ENCODE measurements at places on chromosomes 11 and 22. TPM values are rescaled to one million over a fixed set of nuclear protein-coding genes. Genes with fewer than 3 reads are reported as not detected.

- DNase-seq: no peak
These were observed 7.8 kb upstream of the PAX6 start for GRCh38 chr11:31818874-31819331.

GRCh38 chr11:89381094-89381493 is 110.1 kb downstream of the NOX4 start:
- DNase-seq: no peak

GRCh38 chr11:38460896-38461295 is 1862.9 kb upstream of the RAG2 start:
- no peak for DNase-seq

DNA sequence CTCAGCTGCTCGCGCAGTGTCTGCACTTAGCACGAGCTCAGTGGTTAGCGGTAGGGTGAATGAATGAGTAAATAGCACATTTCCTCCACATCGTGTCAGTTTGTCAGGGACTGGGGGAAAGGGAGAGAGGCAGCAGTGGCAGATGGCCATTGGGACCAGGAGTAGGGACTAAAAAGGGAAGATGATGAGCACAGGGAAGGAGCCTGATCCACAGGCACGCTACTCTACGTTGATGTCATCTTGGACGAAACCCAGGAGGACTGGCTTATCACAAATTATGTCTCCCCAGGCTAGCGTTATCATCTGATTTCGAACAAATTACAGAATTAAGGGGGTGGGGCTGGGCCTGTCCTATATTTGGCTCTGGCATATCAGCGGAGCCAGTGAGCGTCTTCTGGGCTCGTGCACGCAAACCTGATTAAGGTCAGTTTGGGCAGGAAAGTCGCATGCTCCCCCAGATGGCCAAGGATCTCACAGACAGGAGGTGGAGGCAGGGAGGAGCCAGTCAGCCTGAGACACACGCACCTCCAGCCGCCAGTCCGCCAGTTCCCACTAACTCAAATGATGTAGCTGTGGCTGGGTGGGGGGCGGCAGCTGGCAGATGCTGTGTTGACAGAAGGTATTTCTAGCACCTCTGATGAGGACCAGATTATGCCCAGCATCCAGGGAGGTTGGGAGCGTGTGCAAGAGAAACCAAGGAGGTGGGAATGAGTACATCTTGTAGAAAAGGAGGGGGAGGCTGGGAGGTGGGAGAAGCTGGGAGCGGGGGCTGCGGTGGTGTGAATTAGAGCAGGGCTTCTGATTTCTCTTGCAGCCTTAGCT is 97.4 kb upstream of the PRDM11 start:
- DNase-seq: no peak

DNA sequence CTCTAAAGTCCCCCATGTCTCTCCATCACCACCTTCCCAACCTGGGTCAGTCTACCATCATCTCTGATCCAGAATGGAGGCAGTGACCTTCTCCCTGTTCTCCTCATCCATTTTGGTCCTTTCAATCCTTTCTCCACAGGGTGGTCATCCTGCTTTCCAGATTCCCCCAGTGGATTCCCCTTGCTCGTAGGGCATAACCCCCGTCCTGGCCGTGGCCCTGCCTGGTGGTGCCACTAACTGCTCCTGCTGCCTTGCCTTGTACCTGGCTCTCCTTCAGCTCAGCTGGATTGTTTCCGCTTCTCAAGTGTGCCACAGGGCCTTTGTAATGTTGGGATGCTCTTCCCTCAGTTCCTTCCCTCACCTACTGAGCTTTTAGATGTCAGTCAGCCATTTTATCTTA is 81.6 kb downstream of the MYO7A start:
- DNase-seq: no peak

GRCh38 chr11:120288021-120288420 is 37.1 kb upstream of the TLCD5 start:
- DNase-seq: no peak

DNA sequence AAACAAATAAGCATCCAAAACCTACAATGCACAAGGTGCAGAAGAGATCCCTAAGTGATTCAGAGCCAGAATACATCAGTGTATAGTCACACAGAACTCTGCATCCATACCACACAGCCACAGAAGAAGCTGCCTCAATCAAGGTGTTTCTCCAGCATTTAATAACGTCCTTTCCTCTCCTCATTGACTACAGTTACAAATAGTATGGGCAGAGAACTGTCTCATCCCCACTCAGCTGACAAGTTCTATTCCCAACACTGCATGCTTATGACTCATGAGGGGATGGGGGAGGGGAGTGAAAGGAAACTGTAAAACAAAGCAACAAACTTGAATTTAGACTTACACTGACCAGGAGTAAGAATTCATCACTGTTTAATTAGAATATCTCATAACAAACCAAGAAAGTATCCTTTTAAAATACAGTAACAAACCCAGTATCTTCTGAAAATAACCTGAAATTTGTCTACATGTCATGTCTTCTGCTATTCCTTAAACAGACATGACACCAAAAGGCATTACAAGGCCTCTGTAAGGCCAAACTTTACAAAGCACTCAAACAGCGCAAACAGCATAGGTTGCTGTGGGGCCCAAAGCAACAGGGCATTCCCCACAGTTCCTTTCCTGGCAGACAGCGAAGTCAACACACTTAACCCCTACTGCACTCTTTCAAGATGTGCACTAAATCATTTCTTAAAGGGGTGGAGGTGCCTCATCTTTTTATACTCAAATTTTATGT is 29.3 kb downstream of the CELF1 start:
- no peak for DNase-seq

GRCh38 chr11:88064097-88064705 is 111.0 kb downstream of the RAB38 start:
- DNase-seq: no peak

DNA sequence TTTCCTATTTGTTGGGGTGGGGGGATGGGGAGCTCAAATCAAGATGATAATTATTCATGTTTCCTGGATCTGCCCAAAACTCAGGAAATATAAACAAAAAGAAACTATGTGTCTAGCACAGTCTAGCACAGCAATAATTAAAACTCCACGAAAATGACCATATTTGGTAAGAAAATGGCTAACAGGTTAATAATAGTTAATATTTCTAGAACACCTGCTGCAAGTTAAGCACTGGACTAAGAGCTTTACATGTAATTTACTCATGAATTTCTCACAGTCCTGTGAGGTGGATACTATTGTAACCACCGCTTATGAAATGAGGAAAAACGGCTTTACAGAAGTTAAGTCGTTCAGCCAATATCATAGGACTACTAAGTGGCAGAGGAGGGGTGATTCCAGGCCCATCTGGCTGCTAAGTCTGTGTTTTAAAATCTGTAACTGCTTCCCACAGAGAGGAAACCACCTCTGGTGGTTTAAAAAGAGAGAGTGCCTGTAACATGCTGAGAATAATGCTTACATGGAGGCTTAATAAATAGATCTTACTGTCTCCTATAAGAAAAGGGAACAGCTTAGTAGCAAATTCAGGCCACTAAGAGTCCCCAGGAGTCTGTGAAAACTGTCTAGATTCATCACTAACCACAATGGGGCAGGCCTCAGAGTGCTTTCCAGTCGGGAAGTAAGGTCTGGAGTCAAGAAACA is 11.0 kb upstream of the AMOTL1 start:
- no peak for DNase-seq

DNA sequence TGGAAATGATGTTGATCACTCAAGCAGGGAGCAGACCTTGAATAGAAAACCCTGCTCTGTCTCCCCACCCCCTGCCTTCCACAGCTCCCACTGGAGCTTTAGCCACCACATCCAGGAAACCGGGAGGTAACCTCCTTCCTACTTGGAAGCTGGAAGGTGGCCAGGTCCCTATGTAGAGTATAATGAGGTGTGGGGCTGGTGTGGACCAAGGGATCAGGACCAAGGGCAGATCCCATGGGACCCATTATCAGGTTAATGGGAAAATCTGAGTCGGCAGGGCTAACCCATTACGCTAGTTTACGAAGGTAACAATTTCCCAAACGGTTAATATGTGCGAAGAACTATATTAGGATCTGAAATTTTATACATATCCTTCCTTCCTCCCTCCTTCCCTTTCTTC is 321.9 kb downstream of the MIAT start:
- DNase-seq: no peak

DNA sequence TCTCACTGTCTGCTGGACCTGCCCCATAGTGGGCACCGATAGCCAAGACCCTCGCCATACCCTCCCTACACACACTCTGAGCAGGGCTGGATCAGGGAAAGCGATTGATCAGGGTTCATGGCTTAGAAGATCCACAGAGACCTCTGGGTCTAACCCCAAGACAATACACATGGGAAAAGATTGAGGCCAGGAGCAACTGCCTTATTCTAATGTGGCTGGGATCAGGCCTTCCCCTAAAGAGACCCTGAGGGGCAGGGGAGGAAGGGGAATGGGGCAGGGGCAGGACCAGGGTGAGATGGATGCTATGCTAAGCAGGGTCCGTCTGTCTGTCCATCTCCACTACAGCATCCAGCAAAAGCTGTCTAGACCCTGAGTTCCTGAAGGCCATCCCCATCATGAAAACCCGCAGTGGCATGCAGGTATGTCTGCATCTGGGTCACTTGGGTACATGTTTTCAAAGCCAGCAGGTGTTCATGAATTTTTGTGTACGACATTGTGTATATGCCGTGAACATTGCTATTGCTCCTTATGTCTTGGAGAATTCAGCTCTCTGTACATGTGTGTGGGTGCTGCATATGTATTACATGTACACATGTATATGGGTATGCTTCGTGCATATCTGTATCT is 15.3 kb upstream of the RELT start:
- no peak for DNase-seq

DNA sequence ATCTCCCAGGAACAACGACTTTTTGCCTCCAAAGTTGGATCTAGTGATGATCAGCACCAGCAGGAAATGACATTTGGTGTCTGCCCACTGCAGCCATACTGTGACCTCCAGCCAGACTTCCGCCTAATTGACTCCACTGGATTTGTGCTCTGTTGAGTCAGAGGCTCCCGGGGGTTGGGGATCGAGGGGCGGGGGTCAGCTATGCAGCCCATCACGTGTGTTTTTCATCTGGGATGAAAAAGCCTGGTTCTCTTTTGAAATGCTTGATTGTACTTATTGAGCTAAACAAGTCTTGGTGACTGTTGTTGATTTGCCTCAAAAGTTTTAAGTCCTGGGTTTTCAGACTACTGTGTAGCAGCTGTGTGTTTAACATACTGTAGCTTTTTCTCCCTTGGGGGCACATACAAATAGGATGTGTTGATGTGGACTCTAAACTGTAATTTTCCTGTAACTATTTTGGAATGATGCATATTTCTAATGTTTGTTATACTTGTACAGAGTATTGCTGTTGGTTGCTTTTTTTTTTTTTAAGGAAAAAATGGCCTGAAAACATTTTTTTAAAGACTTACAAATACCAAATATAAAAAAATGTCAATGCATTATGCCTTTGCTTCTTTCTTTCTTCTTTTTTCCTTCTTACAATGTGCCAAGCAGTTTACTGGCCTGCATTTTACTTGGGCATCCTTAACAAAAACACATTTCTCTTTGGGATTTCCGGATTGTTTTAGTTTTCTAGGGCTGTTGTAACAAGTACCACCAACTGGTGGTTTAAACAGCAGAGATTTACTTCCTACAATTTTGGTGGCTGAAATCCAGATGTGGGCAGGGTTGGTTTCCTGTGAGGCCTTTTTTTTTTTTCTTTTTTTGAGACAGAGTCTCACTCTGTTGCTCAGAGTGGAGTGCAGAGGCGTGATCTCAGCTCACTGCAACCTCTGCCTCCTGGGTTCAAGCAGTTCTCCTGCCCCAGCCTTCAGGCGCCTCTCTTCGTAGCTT is 46.1 kb upstream of the OR4B1 start:
- DNase-seq: no peak

GRCh38 chr22:20584872-20585638 is 77.6 kb downstream of the MED15 start:
- DNase-seq: no peak

DNA sequence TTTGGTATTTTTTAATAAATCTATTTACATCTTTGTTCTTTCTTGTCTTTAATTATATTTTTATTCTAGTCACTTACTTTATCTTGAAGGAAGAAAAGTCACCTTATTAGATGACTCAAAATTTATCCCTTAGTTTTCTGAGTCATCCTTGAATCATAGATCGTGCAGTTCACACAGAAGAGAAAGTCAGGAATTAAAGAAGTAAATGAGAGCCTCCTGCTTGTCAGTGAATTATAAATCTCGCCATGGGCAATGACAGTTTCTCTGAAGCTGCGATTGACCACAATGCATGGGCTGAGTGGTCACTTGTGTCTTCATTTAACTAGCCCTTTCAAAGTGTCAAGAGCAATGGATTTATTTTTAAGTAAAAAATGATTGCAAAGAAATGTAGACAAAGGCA is 91.2 kb downstream of the LUZP2 start:
- no peak for DNase-seq

DNA sequence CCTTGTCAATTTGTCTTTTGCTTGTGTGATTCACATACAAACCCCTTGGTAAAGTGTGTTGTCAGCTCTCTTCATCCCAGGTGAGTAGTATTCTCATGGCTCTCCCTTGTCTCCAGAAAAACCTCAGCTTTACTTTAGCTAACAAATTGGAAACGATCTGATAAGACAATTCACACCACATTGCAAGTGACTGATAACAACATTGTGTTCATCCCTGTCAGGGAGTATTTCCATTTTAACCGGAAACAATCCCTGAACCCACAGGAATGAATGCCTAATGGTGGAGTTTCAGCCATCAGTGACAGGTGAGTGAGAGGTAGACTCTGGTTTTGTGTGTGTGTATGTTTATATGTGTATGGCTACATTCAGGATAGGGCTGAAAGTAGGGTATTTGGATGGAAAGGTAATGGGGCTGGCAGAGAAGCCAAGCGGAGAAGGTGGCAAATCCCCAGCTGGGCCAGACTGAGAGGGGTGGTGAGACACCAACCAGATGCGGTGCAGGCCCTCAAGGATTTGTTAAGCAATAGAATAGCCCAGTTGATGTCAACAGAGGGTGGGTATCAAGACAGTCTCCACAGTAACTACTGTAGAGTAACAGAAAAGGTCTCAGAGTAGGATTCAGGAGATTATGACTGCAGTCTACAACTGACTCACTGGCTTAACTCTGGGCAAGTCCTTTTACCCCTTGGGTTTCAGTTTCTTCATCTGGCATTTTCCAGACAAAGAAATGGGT is 7.6 kb downstream of the LRRC51 start:
- DNase-seq: no peak

GRCh38 chr11:109018639-109019038 is 353.8 kb downstream of the DDX10 start:
- DNase-seq: no peak

The POLR2F gene
- 65.2 TPM for total RNA-seq

The CDC42BPG gene
- total RNA-seq: 0.59 TPM
